ENCODE measurements at places on chromosomes 12 and 14.

- DNase-seq, result no peak
Measured at GRCh38 chr14:45249856-45250575, 3.0 kb downstream of the MIS18BP1 start.

- peak; percentile 26 for DNase-seq
Measured at GRCh38 chr14:71586131-71586897, 345.9 kb upstream of the RGS6 start.

DNA sequence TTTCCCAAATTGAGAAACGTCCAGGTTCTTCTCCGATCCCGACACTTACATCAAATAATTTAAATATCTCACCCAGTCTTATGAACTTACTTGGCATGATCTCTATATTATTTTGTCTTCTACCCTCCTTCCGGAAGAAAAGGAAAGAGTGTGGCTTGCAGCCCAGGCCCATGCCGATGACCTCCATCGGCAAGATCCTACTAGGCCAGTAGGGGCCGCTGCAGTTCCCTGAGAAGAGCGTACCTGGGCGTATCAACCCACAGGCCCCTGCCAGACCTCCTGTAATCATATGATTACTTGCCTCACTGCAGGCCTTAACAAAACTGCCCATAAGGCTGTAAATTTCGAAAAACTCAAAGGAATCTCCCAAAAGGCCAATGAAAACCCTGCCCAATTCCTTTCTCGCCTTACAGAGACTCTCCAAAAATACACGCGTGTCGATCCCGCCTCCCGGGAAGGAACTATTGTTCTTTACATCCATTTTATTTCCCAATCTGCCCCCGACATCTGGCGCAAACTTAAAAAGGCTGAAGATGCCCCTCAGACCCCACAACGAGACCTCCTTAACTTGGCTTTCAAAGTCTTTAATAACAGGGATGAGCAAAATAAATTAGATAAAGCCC is 69.6 kb downstream of the MOK start:
- DNase-seq, result peak; percentile 91

DNA sequence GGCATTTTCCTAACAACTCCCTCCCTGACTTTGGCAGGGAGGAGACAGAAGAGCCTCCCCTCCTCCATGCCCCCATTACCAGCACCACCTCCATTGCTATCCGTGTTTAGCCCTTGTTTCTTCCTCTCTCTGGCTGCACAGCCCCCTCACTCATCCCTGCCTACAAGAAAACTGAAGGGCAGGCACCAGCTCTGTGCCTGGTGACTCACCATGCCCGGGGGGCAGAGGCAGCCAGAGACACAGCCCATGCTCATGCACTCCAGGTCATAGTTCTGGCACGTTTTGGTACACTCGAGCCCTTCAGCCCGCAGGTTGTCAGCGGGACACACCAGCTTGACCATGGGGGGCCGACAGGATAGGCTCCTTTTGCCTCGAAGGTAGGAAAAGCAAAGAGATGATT is 80.4 kb downstream of the VWF start:
- no peak for DNase-seq

DNA sequence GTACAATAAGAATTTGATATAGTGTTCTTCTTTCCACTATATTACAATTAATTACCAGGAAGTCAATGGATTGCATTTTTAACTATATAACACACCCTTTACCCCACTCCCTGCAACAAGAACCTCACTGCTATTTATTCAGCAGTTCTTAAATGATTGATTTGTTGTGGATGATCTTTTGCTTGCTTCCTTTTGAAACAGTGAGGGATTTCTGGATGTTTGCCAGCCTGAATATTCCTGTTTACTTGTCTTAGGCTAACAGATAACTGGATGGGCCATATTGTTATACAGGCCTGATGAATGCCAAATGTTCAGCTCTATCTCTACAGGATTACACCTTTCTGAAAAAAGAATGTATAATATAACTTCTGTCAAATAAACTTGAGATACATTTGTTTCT is 497.6 kb downstream of the APAF1 start:
- no peak for DNase-seq

Measured in HAP-1 (cell line).